CD4-positive, alpha-beta T cell treated with Interleukin-1 beta for 1 hour (primary cell): ENCODE measurements at places on chromosomes 12 and 14.

DNA sequence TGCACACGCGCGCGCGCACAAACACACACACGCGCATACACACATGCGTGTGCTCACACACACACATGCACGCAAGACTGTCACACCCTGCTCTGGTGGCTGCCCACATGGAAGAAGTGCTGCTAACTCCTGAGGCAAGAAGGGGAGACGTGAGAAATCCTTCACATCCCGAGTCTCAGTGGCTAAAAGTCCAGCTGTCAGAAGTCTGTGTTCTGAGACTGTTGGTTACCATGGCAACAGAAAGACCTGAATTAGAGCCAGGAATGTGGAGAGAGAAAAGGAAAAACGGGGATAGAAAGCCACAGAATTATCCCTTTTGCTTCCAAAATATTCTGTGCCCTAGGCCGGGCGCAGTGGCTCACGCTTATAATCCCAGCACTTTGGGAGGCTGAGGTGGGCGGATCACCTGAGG is 71.2 kb downstream of the PPFIBP1 start:
- no peak for DNase-seq

DNA sequence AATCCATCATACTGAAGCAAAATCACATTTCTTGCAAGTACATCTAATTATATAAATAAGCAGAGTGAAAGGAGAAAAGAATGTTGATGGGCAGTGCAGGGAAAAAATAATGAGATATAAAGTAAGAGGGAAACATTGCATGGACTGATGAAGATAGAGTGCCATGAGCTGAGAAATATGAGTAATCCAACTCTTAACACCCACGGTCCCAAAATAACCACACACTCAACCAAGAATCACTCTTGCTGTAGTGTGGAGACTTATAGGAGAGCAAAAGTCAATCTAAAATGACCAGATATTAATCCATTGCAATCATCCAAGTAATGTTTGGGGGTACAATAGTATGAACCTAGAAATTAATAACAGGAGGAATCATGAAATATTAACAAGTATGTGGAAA is 40.2 kb downstream of the MYF5 start:
- DNase-seq, result no peak

DNA sequence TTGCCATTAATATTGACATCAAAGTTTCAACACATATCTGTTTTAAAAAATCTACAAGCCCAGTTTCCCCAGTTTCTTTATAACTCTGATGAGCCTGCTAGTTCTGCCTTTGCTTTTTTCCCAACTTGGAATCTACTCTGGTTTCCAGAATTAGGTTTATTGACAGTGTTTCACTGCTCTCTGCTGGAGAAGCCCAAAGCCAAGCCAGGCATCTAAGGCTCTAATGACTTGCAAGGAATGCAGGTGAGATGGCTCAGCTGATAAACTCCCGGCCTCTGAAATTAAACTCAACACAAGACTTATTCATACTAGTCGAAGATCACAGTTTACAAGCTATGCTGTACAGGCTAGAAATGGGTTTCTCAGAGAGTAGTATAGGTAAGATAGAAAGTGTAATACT is 54.3 kb downstream of the HMGA2 start:
- DNase-seq, result no peak

GRCh38 chr12:116962197-116962596 is 51.4 kb downstream of the FBXW8 start:
- DNase-seq, result no peak

DNA sequence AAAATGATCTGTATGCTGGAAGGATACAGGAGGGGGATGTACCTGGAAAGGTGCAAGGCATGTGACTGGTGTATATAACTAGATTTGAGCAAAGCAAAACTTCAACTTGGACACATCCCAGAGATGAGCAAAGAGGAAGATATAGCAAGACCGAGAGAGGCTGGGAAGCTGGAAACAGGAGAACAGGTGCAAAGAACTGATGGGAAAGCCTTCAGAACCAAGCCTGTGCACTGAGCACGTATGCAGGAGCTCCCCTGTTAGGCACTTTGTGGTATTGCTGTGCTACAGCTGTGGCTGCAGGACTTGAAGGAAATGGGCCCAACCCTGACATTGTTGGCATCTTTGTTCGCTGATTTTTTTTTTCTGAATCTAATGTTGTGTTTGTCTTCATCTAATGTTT is 120.7 kb upstream of the PWP1 start:
- DNase-seq, result no peak

- DNase-seq, result no peak
Observed at GRCh38 chr12:99529966-99530365, 117.6 kb upstream of the GARIN6 start.

- no peak for DNase-seq
Observed at GRCh38 chr14:98949051-98949450, 322.9 kb downstream of the BCL11B start.

DNA sequence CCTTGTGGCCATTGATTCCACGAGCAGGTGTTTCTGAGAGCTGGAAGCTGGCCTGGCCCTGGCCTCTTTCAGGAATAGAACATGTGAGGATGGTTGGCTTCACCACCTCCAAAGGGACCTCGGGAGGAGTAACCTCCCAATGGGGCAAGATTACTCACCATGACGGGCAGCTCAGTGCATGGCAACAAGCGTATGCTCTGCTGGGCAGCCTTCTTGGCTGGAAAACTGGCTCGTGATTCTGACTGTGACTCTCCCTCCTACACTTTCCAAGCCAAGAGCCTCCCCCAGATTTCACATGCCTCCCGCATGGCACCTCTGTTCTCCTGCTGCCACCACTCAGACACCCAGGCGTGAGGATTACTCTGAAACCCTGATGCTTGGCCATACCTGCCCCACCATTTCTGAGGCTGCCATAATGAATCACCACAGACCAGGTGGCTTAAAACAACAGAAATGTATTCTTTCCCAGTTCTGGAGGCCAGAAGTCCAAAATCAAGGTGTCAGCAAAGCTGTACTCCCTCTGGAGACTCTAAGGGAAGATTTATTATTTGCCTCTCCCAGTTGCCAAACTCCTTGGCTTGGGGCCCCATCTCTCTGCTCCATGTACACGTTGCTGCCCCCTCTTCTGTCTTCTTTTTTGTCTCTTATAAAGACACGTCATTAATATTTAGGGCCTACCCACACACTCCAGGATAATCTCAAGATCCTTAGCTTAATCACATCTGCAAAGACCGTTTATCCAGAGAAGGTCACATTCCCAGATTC is 215.9 kb downstream of the CHST11 start:
- DNase-seq, result no peak

GRCh38 chr14:33359288-33359881 is 420.7 kb downstream of the NPAS3 start:
- DNase-seq, result no peak

GRCh38 chr12:62282057-62282774 is 22.0 kb downstream of the USP15 start:
- no peak for DNase-seq

- no peak for DNase-seq
Observed at GRCh38 chr14:35766700-35767082, 42.4 kb downstream of the RALGAPA1 start.

DNA sequence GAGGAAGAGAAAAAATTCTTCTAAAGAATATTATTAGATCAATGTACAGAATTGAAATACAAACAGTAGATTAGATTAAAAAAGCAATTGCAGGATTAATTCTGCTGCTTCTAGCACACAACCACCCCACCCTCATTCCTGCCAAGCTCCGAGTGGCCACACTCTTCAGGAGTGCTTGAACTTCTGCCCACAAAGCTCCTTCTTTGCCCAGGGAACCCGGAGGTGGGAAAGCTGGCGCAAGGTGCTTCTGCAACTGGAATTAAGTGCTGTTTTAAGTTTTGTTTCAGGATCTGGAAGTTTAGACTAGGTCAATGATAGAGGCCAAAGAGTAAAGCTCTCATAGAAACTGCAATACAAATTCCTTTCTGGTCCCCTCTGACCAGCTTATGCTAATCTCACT is 94.1 kb upstream of the BMP4 start:
- DNase-seq, result no peak

DNA sequence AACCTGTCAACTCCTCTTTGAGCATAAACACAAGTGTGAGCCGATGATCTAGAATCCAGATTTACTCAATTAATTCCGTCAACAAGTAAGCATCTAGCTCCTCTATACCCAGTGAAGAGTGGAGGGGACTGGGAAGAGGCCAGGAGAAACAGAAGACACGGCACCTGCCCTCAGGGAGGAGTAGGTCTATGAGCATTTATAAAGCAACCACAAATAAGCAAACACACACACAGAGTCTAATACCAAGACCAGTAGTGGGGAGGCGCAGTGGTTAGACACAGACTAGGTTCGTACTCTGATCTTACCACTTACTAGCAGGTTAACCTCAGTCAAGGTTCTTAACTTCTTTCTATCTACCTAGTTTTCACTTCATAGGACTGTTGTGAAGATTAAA is 5.9 kb upstream of the FOXN3 start:
- no peak for DNase-seq

DNA sequence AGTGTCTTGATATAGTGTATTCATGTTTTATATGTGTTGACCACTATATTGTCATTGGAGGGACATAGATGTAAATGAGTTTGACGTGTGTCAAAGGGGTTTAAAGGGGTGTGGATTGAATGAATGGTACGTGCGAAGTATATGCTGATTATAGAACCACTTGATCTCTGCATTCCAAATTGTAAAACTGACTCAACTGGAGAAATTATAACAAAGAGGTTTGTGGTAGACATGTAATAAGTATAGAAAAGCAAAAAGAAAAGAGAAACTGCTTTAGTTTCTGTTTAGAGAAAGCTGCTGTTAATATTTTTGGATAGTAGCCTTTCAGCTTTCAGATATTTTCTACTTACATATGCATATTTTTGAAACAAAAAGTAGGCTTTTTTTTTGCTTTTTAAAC is 8.9 kb upstream of the MYRFL start:
- DNase-seq, result no peak

DNA sequence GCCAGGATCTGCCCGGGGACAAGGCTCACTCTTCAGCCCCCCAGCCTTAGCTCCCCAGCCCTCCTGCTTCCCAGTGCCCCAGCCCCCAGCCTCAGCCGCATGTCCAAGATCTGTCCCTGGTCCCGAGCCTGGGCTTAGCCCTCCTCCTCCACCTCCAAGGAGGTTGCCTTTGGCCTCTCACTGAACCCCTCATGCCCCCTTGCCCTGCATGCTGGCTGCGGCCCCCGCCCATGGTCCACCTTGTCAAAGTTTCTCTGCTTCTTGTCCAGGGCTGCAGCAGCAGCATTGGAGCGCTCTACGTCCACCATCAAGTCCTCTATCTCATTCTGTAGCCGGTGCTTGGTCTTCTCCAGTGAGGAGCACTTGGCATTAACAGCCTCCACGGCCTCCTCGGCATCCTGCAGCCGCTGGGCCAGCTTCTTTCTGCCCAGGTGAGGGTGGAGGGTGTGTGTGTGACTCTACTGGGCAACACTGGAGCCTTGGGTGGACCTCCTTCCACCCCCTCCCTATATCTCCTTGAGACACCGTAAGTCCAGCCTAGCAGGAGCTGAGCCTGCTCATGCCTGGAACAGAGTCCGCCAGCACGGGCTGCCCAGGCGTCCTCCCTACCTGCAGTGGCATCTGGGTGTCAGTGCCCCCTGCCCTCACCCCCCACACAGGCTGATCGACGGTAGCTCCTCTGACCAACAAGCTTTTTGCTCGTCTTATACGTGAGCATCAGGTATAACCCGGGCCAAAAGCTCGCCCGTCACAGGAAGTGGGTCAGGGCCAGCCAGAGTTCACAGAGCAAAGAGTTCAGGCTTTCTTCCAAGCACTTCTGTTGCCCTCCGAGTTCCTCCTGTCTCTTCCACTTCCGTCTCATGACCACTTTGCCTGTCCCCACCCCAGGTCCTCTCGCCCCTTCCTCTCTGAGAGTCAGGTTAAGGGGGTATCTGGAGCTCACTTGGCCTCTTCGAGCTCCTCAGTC is 11.4 kb downstream of the CMTM5 start:
- no peak for DNase-seq

- DNase-seq, result peak; percentile 56
Observed at GRCh38 chr12:69348162-69348938, at the start of gene LYZ. TSS of gene LYZ (plus strand) at chr12:69348381. CDS start at chr12:69348409, 28 bp downstream.

DNA sequence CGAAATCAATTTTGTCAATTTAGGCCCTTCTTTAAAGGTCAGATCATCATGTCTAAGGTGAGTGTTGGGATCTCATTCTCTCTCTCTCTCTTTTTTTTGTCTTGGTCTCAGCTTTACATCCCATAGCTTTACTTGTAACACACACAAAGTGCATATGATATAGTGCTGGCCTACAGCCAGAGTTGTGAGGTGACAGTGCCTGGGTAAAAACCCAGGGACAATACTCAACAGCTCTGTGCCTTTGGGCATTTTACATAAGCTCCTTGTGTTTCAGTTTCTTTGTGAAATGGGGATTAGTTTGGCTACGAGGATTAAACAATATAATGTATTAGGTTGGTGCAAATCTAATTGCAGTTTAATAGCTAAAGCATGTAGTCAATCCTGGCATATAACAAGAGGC is 40.2 kb downstream of the GRIP1 start:
- DNase-seq, result no peak

DNA sequence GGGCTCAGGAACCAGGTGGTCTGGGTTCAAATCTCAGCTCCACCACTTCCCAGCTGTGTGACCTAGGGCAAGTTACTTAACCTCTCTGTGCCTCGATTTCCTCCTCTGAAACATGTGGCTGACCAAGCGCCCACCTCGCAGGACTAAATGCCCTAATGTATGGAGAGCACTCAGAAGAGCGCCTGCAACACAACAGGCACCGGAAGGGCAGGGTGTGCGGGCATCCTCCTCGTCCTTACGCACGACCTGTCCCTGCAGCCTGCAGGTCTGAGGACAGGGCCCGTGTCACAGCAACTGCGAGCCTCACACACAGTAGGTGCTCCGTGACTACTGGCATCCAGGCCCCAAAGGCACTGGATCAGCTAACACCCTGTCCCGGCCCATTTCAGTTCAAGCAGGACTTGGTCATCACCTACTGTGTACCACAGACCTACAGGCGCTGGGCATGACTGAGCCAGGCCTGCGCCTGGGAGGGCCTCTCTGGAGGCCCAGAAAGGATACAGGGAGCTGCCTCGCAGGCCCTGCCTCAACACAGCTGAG is 131.5 kb downstream of the NCOR2 start:
- no peak for DNase-seq

GRCh38 chr12:113069751-113070116 is 13.2 kb downstream of the DTX1 start:
- no peak for DNase-seq

- DNase-seq, result no peak
Observed at GRCh38 chr14:77406086-77406485, 17.2 kb downstream of the NOXRED1 start.

- no peak for DNase-seq
Observed at GRCh38 chr12:41076114-41076513, 112.0 kb upstream of the PDZRN4 start.
